ENCODE measurements at places on chromosomes 2 and 18. TPM values are rescaled to one million over a fixed set of nuclear protein-coding genes. Genes with fewer than 3 reads are reported as not detected.

DNA sequence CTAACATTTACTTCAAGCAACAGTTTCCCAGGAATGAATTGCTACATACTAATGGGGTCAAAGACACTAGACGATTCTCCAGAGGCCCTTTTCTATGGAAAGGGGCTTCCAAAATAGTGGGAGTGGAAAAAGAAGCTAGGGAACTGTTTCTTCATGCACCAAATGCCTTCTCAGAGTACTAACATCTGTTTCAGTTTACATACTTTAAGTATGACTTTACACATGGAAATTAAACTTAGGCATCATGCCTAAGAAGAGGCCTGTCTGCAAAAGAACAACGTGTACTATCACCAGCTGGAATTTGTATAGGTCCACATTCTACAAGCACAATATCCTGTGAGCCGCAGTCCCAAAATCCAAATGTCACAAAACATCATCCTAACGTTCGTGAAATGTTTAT lies 29.4 kb upstream of the WDR75 start:
- H3K27me3 ChIP-seq: no peaks in the 10 kb centered on the region
- no peak for DNase-seq
- H3K4me1 ChIP-seq: peaks cover 9% of the 10 kb centered on the region
- no peak overlapping the region for H3K4me3 ChIP-seq

- H3K27ac ChIP-seq: no peak overlapping the region
- H3K27me3 ChIP-seq: peaks cover 3% of the 10 kb centered on the region
- no peak overlapping the region for H3K4me3 ChIP-seq
- H3K36me3 ChIP-seq: no peaks in the 10 kb centered on the region
- DNase-seq: no peak
- peaks cover 11% of the 10 kb centered on the region for H3K4me1 ChIP-seq
Observed at GRCh38 chr2:168649105-168649504, 153.3 kb upstream of the NOSTRIN start.

The FAM210A gene
- total RNA-seq: 15.4 TPM

DNA sequence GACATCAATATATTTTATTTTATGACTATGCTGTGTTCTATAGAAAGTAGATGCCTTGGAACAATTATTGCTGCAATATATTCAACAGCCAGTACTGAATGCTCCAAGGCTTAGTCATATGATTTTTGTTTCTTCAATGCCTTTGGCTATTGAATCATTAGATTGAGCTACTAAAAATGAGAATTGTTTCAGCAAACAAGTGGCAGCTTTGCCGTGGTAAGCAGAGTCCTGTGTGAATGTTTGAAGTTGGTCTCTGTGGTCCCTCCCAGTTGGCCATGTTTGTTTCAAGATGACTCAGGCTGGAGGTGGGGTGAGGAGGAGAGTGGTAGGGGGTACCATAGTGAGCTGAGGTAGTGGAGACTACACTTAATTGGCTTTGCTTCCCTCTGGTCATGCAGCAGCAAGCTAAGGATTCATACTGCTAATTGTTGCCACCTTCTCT lies 198.6 kb upstream of the EPAS1 start:
- no peak for DNase-seq
- peaks cover 18% of the 10 kb centered on the region for H3K36me3 ChIP-seq
- H3K4me3 ChIP-seq: no peak overlapping the region
- no peaks in the 10 kb centered on the region for H3K27me3 ChIP-seq
- H3K27ac ChIP-seq: no peak overlapping the region

- no peak for DNase-seq
- H3K4me3 ChIP-seq: no peak overlapping the region
- H3K36me3 ChIP-seq: no peaks in the 10 kb centered on the region
- H3K4me1 ChIP-seq: peaks cover 4% of the 10 kb centered on the region
Observed at GRCh38 chr2:217469203-217469810, 533.5 kb downstream of the TNS1 start.

Measured in endothelial cell (in vitro differentiated cells).